ENCODE measurements at places on chromosomes 2 and 18.
A peak's percentile ranks its signal among the peaks of the same experiment; 100 is the strongest.

DNA sequence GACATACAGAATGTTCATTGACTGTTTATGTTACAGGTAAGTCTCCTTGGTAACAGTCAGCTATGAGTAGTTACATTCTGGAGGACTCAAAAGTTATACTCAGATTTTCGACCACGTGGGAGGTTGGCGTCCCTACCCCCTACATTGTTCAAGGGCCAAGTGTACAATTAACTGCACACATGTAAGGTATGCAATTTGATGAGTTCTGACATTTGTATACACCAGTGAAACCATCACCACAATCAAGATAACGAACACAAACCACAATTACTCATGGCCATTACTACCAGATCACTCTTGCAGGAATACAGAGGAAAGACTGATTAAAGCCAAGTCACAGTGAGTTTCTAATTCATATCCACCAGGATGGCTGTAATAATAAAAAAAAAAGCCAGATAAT is 39.6 kb upstream of the LDLRAD4 start:
- no peak for DNase-seq

DNA sequence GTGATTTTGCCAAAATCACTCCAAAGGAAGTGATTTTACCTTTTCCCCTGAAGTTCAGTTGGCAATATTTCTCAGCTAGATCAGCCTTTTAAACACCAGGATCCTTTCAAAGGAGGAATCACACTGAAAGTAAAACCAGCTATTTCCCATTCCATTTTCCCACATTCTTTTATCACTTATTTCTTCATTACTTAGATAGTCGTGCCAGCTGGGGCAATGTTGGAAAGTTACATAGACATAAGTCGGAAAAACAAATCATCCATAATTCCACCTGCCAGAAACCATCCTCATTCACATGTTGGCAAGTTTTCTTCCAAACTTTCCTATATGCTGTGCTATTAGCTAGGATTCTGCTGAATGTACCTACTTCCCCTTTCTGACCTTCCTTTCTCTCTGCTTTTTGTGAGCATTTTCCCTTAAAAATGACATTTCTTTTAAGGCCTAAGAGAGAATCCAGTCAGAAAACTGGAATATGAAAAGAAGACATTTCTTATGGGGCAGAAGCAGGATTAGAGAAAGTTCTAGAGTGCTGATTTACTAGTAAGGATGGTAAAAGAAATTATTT is 170.0 kb upstream of the STK17B start:
- no peak for DNase-seq

GRCh38 chr2:188570370-188570769 is 278.7 kb downstream of the GULP1 start:
- DNase-seq: no peak

- DNase-seq: peak; percentile 63
Measured at GRCh38 chr2:153519257-153519875, 40.8 kb upstream of the RPRM start.

DNA sequence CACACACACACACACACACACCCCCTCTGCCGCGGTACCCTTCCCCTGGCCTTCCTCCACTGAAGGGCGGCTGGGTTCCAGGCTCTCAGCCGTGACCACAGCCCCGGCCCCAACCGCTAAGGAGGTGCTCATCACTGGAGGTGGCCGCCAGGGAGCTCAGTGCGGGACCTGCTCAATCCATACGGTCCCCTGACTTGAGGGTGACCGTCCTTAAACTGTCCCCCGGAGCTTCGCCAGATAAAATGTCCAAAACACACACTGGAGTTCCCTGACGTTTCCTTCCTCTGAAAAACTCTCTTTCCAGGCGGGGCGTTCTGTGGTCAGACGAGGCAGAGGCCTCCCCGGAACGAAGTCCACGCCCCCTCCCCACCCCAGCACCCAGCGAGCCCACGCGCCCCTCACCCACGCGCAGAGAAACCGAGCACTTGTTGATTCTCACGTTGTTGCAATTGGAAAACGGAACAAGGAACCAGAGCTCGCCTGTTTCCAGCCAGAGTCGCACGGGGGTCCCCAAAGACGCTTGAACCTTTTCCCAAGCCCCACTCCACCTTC is 1.4 kb downstream of the MBP start:
- peak; percentile 66 for DNase-seq

DNA sequence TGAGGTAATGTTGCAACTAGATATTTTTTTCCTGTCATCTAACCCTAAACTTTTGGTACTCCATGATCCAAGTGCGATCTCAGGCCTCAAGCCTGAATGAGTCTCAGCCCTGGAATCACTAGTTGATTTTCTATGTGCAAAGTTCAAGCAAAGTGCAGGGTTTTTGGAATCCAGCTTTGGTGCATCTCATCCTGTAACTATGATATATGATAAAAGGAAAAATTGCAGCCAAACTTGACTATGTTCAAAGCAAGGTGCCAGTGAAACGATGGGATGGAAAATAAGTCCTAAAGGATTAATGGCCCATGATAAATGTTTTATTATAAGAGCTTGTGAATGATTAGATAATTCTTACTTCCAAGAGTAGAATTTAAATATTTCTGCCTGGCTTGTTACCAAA is 78.9 kb upstream of the NT5C1B start:
- DNase-seq: no peak
